ENCODE measurements at places on chromosomes 2 and 18.
A peak's percentile ranks its signal among the peaks of the same experiment; 100 is the strongest.

DNA sequence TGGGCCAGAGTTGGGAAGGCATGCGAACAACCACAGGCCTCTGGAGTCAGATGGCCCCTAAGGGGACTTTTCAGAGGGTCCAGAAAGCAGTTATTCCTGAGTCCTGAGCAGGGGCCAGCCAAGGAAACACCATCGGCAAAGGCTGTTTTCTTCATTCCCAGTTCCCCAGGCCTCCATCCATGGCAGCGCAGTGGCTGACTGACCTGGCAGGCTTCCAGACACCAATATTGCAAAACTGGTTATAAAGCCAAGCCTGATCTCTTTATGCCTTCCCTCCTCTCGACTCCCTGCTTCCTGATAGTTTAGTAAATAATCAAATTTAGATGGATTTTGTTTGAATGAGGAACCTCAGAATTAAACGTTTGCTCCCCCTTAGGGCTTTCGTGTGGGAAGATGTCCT lies 133.4 kb upstream of the ITGA6 start:
- no peak for DNase-seq

GRCh38 chr2:121075641-121076497 lies 209.1 kb downstream of the TFCP2L1 start:
- DNase-seq, result no peak

DNA sequence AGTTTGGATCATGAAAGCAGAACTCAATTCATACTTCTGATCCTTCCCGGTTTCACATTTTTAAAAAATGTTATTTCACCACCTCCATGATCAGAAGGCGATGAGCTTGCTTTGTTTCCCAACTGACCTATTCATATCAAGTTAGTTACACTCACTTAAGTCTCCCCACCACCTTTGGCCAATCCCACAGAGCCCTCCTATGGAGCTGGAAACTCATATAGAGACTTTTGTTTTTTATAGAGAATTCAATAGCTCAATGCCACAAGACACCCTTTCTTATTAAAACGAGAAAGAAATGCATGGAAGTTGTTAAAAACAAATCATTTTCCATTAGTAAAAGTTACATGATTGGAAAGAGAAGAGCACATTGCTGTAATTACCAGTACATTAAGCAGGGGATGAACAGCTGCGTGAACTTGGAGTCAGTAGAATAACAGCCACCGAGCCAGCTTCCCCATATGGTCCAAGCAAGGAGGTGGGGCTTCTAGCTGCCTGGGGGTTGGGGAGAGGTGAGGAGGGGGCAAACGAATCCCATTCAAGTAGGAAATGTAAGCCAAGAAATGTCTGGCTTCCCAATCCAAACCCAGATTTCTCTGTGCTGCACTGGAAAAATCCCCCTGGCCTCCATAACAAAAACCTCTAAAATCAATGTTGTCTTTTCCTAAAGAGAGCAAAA lies 614.5 kb downstream of the IRS1 start:
- no peak for DNase-seq

- DNase-seq, result no peak
Observed at GRCh38 chr2:38712413-38712812, 38.7 kb downstream of the SRSF7 start.

GRCh38 chr18:55582325-55582724 lies 5.7 kb downstream of the TCF4 start:
- DNase-seq, result no peak

DNA sequence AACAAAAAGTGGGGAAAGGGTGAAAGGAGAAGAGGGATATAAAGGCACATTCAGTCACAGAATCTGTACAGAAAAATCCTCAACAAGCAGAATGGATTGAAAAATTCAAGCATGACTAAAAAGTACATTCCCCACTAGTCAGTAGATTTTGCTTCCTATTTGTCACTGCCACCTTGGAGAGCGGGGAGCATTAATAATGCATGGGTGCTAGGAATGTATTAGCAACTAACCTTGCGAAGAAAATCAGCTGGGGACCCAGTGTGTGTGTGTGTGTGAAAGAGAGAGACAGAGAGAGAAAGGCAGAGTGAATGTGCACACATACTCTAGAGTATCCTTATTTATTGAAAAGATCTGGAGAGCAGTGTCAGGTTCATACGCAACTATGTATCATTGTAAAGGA lies 968.7 kb upstream of the ZEB2 start:
- no peak for DNase-seq

DNA sequence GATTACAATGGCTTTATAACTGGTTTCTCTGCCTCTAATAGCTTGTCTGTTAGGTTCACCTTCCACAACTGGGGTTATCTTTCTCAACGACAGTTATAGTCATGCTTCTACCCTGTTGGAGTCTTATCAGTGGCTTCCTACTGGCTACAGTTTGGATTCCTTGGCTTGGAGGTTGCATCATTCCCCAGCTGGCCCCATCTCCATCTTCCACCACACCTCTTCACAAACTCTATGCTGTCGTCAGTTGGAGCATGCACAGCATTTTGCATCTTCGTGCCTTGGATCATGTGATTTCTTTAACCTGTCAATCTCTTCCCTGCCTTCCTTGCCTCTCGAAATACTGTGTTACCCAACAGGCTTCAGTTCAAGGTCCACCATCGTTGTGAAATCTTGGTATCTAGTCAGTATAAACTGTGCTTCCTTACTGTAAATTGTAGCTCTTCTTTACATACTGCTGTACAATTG lies 316.3 kb upstream of the CXCR4 start:
- DNase-seq, result no peak

DNA sequence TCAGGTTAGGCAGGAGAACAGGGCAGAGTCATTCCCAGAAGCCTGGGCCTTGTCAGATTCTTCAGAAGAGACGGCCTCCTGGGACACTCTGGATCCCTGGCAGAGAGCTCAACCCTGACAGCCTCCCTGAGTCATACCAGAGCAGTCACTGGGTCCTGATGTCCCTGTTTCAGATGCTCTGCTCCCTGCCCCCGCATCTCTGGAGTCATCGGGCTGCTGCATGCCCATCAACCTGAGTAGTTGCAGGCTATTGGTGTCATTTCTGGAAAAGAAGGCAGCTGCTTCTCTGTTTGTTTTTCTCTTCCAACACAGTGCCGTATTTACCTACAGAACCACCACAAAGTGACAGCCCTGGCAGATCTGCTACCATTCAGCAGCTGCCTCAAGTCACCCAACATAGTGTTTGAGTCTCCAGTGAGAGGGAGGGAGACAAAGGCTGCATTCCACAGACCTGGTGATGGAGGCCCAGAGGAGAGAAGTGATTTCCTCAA lies 145.1 kb downstream of the B3GNT2 start:
- no peak for DNase-seq

DNA sequence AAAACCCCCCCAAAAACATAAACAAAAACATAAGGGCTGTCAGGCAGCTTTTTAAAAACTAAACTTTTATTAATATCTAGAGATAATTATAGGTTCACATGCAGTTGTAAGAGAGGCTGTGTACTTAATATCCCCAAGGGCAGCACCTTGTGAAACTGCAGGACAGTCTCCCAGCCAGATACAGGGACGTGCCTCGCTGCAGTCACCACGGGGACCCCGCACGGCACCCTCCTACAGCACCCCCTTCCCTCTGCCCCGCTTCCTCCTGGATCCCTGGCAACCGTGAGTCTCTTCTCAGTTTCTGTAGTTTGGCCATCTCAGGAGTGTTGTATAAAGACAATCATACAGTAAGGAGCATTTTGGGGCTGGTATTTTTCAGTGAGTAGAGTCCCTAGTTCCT lies 6.8 kb upstream of the COLEC11 start:
- DNase-seq, result no peak

GRCh38 chr2:207256476-207257207 lies 90.9 kb upstream of the KLF7 start:
- DNase-seq, result no peak

- DNase-seq, result no peak
Observed at GRCh38 chr18:79400091-79400590, 4.4 kb downstream of the NFATC1 start.

DNA sequence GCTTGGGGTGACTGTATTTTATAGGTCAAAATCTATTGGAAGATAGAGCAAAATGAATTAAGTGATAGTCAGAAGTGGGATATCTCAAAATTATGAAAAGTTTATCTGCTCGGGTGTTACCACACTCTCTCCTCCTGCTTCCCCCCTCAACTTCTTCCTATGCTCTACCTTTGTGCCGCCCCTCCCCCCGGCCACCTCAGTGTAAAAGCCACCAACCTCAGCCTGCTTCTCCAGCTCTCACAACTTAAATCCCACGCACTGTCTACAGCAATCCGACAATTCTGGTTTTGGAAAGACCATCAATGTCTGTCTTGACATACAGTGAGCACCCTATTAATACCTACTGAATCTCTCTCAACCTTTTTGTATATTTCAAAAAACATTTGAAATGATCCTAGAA lies 164.6 kb downstream of the DCC start:
- no peak for DNase-seq

DNA sequence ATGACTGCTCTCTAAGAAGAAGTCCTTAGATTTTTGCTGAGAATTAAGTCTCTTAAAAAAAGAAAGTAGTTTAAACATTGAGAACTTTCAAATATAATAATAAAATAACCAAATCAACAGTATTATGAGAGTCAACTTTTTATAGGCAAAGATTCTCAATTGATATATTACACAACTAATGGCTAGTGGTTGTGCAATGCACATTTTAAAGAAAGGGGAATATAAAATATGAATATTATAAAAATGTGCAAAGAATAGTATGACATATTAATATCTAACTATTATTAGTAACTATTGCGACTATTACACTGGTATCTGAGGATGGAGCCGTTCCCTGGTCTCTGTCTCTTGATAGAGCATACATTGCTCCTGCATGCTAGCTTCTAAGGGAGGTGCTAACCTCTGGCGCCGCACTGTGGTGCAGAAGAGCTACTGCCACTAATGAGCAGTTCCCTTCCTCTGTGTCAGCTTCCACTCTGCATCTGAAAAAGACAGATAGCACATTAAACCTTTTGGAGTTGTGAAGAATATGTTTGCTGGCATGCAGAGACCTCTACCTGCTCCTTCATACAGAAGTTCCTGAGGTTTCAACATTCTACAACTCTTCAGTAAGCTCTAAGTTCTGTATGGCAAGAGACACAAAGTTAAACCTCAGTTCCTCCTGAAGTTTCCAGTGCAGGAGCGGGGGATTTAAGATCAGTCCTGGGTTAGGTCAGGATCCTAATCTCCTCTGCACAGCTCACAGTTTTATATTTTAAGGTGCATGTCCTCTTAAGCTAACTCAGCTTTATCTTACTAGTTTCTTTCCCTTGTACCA lies 3.5 kb upstream of the SLC9A2 start:
- DNase-seq, result peak; percentile 27

- DNase-seq, result no peak
Observed at GRCh38 chr2:98551316-98551715, 57.0 kb downstream of the COA5 start.

DNA sequence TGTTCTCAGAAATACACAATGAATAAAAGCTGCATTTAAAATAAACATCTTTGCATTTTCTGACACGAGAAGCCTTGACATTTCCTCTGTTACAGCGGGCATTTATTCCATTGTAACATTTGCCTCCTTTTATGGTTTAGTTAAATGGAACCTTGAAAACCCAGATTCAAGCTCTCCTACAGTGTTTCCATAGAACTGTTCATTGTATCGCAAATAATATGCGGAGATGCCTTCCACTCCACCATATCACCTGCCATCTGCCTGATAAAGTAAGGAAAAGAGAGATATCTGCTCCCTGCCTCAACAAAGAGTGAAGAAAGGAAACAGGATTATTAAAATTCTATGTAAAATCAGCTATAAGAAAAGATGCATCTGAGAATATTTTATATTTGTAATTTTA lies 69.8 kb downstream of the CDH19 start:
- DNase-seq, result no peak

- no peak for DNase-seq
Observed at GRCh38 chr2:198905881-198906612, 551.7 kb downstream of the SATB2 start.

- DNase-seq, result no peak
Observed at GRCh38 chr2:84908948-84909713, 3.7 kb downstream of the TMSB10 start.

DNA sequence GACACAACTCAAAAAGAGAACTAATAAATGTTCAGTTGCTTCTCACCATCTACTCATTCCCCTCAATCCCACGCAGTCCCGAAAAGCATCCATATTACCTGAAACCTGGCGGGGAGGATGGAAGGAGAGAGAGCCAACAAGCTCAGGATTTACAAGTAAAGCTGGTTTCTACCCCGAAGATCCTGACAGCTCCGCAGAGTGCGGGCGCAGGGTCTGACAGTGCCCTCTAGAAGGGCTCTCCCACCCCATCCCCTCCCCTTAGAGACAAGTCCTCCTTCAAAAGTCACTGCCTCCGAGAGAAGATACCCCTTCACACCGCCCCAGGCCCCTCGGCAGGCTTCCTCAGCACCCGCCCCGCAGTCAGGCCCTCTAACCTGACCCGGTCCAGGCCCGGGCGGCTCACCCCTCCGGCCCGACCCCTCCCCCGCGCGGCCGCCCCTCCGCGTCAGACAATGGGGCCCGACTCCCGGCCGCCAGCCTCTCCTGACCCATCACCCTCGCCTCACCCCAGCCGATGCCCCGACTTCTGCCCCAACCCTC lies 550 bp downstream of the RAB1A start:
- DNase-seq, result no peak

GRCh38 chr2:190911813-190912212 lies 31.2 kb downstream of the GLS start:
- no peak for DNase-seq

GRCh38 chr18:21968338-21968737 lies 201.1 kb upstream of the GATA6 start:
- DNase-seq, result no peak

DNA sequence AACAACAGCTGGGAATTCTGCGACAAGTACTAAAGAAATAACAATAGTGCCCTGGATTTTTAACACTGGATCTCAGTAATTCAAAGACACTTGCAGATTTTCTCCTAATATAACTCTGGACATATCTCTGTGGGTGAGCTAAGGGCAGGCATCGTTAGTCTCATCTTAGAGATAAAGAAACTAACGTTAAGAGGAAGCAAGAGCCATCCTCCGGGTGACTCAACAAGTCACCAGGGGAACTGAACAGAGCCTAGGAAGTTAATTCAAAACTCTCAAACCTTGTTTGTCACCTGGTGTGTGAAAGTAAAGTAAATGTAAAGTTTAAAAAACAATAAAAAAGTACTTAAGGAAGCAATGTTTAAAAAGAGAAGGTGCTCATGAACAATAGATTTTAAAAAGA lies 41.6 kb upstream of the NRP2 start:
- DNase-seq, result no peak

- no peak for DNase-seq
Observed at GRCh38 chr18:13579874-13580273, 146.5 kb downstream of the FAM210A start.

- DNase-seq, result no peak
Observed at GRCh38 chr2:222993920-222994650, 57.9 kb upstream of the KCNE4 start.

DNA sequence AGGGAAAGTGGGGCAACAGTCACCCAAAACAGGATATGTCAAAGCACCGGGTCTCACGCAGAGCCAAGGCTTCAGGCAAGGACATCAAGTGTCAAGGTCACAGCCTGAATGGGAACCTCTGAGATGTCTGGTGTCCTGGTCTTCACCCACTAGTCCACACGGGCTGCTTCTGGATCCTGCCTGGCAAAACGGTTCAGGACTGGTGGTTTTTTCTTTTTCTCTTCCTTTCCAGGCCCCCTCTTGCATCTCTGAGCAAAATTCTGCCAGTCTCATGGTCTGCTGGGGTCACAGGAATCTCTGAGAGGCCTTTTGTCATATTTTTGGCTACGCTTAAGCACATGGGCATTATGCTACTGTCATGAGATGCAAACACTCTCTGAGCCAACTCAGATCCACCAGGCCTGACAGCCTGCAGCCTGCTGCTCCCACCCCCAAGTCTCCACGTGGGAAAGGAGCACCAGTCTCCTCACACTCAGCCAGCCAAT lies 518.2 kb upstream of the ZEB2 start:
- no peak for DNase-seq

Data from KG1 (cell line).